ENCODE measurements at places on chromosomes 2 and 18.

GRCh38 chr18:45571714-45572113 lies 43.6 kb upstream of the SLC14A2 start:
- no peak for DNase-seq

DNA sequence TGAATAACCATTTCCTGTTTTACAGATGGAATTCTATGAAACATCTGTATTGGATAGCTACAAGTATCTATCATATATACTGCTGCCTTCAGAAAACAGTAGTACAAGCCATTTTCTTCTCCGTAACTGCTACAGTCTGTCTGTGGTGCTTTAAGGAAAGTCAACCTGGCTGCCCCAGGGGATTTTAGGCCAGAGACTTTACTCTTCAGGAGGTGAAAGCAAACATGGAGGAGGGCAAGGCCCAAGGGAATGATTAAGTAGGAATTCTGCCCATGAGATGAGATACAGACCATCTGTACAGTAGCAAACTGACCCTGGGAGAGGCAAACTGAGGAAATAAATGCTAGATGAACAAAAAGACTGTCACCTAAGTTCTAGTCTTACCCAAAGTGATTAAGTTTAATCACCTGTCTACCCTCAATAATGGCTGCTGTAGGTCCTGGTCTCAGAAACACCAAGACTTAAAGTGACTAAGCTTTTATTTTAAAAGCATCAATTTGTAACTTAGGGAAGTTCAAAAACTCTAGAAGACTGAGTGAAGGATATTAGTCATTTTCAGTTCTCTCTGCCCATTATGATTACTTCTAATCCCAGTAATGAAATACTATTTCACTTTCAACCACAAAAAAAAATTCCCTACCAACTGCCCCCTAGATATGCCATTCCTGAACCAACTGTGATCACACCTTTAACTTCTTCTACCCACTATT lies 14.8 kb downstream of the MBD2 start:
- DNase-seq: no peak

DNA sequence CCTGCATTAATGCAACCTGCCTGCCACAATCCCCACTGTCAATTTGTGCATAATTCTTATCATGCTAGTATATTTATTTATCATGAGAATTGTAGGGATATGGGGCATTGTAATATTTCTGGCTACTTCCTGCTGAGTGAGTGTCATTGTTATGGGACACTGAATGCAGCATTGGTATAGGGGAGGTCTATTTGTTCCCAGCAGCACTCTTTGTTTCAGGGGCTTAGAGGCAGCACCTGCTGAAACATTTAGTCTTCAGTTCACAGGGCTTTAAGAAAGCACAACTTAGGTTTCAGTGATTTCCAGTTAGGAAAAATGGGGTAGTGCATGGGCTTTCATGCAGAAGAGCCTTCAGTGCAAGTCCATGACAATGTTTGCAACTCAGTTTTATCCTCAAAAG lies 23.6 kb downstream of the SULT1C3 start:
- no peak for DNase-seq

DNA sequence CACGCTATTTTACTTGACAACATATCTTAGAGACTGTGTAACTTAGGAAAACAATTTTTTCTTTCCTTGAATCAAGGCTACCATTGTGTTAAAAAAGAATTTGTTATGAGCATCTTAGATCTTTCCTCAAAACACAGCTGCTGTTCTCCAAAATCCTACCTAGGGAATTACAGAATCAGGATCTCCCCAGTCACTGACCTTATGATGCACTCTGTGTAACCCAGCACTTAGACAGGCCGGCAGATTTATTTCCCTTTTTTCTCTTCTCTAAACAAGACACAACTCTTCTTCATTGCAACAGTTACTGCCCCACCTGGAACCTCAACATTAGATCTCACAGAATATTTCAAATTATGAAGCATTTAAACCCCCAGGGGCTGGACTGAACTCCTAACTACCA lies 13.5 kb upstream of the C2orf15 start:
- no peak for DNase-seq

DNA sequence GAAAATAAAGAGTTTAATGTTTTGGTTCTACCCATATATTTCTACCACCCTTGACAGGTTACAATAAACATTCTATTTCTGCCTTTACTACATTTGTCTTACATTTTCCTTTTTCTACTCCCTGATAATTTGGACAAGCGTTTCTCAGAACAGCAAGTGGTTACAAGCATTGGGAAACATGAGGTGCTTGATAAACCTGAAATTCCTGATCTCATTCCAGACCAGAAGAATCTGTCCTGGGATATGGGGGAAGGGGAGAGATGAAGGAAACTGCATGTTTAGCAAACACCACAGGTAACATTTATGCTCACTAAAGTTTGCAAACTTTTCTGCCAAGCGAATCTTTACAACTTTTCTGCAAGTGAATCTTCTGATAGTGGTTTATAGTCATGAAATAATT lies 28.3 kb upstream of the DSC1 start:
- no peak for DNase-seq

- no peak for DNase-seq
These were observed 155.6 kb upstream of the NOL4 start for GRCh38 chr18:34380326-34380725.
